ENCODE measurements at places on chromosomes 7 and 10. TPM values are rescaled to one million over a fixed set of nuclear protein-coding genes. Genes with fewer than 3 reads are reported as not detected.
A peak's percentile ranks its signal among the peaks of the same experiment; 100 is the strongest.

DNA sequence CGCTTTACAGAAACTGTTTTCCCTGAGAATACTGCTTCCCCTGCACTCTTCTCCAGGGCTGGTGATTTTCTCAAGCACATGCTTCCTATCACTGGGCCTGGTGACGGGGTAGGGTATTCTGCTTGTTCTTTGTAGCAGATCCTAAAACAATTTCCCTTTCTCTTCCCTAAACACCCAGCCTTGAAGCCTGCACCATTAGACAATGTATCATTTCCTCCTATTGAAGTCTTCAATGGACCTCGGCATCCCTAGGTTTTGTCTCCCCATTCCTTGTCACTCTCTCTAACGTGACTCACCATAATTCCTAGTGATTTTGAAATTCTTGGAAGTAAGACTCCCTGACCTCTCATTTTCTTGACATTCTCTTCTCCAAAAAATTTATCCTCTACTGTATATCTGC lies 109.5 kb upstream of the GHITM start:
- no peak overlapping the region for H3K4me3 ChIP-seq
- H3K4me1 ChIP-seq = no peaks in the 10 kb centered on the region
- H3K36me3 ChIP-seq = no peaks in the 10 kb centered on the region
- no peak for DNase-seq
- H3K27ac ChIP-seq = no peak overlapping the region

DNA sequence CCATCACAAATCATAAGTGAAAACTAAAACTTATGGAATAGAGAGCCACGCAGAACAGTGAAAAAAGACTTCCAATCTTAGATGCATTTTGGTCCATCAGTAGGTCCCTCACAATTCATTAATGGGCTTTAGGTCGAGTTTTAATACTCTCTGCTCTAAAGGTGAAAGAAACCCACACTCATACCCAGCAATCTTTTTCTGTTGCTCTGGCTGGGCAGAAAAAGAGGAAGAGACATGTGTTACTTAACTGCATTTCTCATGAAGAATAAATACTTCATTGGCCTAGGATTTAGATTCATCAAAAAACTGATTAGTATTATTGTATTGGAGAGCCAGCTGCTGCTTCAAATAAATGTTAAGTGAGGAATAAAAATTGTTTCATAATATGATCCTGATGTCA lies 645.7 kb downstream of the PHTF2 start:
- DNase-seq = no peak
- H3K27ac ChIP-seq = no peak overlapping the region
- H3K4me3 ChIP-seq = no peak overlapping the region
- H3K4me1 ChIP-seq = no peaks in the 10 kb centered on the region

DNA sequence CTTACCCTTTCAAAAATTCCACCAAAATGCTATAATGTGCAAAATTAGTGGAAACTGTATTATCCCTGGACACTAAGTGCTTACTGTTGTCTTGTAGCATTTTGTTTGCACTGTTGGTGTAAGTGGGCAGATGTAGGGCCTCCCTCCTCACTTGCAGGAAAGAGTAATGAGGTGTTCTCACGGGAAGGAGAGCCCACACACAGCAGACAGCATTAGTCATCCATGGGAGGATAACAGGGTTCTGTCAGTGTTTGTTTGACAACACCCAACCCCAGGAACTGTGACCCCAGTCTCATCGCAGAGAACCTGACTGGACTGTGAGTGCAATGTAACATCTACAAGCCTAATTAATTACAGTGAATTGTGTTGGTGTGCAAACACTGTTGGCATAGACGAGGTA lies 58.7 kb upstream of the VSTM2A start:
- no peak for DNase-seq
- no peaks in the 10 kb centered on the region for H3K4me1 ChIP-seq
- H3K4me3 ChIP-seq = no peak overlapping the region
- H3K27ac ChIP-seq = no peak overlapping the region
- H3K27me3 ChIP-seq = no peaks in the 10 kb centered on the region

DNA sequence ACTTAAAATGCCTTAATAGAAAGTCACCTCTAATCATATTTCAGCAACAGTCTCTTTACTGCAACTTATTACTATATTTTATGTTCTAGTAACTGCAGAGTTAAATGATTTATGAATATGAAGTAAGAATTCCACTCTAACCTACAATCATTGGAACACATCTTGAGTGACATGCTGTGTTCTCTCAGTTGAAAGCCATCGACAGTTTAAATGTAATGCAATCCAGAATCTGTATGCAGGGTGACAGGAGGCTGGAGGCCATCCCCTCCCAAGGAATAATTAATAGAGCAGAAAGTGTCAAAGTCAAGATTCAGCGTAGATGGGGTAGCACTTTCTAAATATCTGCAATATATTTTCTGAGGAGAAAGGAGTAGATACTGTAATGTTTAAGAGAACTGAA lies 590.3 kb upstream of the SORCS1 start:
- no peaks in the 10 kb centered on the region for H3K27me3 ChIP-seq
- no peak for DNase-seq
- no peak overlapping the region for H3K4me3 ChIP-seq
- H3K4me1 ChIP-seq = no peaks in the 10 kb centered on the region

Gene THSD7A
- not detected for total RNA-seq

Gene VIM
- 0.54 TPM for total RNA-seq

Gene TNPO3
- 54.0 TPM for total RNA-seq

Gene DNAH11
- not detected for total RNA-seq

GRCh38 chr10:69894156-69894555 lies 92.5 kb downstream of the COL13A1 start:
- H3K4me1 ChIP-seq = no peaks in the 10 kb centered on the region
- no peak for DNase-seq
- no peak overlapping the region for H3K27ac ChIP-seq
- no peak overlapping the region for H3K4me3 ChIP-seq
- no peaks in the 10 kb centered on the region for H3K36me3 ChIP-seq

Gene FAM131B
- total RNA-seq = not detected

Gene EN2
- not detected for total RNA-seq

Gene BPGM
- total RNA-seq = 4.2 TPM

GRCh38 chr7:74306730-74307469 lies 17.7 kb downstream of the CLIP2 start:
- no peaks in the 10 kb centered on the region for H3K4me1 ChIP-seq
- H3K27me3 ChIP-seq = no peaks in the 10 kb centered on the region
- no peak for DNase-seq
- H3K36me3 ChIP-seq = no peaks in the 10 kb centered on the region

Gene TWIST1
- total RNA-seq = not detected

DNA sequence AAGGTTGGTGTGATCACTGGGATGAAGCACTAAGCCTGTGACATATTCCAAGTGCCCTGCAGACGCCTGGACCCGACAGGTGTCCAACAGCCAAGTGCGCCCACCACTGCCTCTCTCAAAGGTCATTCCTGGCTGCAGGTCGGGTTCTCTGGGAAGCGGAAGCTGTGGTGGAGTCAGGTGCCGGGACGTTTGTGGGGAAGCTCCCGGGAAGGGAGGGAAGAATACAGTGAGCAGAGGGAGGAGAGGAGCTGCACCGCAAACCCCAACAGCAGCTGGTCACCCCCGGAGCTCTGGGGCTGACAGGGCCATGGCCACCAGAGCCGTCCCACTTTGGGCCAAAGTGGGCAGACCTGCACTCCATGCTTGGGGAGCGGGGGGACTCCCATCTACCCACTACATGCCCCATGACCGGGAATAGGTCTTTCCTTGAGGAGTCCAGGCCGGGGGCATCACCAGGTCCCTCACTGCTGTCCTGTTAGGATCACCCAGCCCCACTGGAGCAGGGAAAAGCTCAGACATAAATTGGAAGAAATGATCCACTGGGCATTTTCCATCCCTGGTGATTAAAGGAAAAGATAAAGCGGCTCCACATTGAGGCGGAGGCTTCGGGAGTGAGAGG lies 84.5 kb upstream of the PPP2R2D start:
- no peaks in the 10 kb centered on the region for H3K27me3 ChIP-seq
- no peak overlapping the region for H3K4me3 ChIP-seq
- no peak overlapping the region for H3K27ac ChIP-seq
- no peaks in the 10 kb centered on the region for H3K36me3 ChIP-seq
- DNase-seq = no peak
- no peaks in the 10 kb centered on the region for H3K4me1 ChIP-seq

Gene FGL2
- 22.6 TPM for total RNA-seq

DNA sequence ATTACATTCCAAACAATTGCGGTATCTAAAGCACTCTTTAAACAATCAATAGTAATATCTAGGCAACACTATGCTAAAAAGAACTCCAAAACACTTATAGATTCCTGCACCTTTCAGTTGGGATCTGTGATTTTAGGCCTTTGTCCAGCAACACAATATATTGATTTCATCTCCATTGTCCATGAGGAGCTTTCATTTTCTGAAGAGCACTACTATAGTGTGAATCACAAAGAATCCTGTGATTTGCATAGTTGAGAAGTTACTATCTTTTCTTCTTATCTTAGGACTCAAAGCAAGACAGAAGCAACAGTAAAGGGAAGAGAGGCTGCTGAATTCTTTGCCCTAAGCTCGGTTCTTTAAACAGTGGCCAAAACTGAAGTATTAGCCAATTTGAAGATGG lies 846.8 kb downstream of the IPMK start:
- H3K27ac ChIP-seq = no peak overlapping the region
- H3K4me3 ChIP-seq = no peak overlapping the region
- H3K27me3 ChIP-seq = no peaks in the 10 kb centered on the region
- DNase-seq = no peak

DNA sequence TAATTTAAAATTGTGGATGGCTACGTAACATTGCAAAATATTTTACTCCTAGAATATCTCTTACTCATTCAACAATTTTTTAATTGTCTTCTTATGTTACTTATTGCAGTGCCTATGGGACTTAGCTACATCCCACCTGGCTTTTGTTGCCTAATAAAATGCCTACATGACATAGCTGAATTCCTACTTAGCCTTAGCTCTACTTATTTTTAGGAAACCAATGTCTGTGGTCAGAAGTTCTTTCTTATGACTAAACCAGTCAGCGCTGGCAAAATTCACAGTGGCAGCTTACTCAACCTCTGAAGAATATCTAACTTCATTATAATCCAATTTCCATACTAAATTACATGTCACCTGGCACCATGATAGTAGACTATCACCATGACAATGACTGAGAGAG lies 1612.4 kb upstream of the LRRTM3 start:
- DNase-seq = no peak
- no peak overlapping the region for H3K27ac ChIP-seq
- H3K4me3 ChIP-seq = no peak overlapping the region
- H3K27me3 ChIP-seq = no peaks in the 10 kb centered on the region
- no peaks in the 10 kb centered on the region for H3K36me3 ChIP-seq

GRCh38 chr7:7736671-7737070 lies 18.3 kb upstream of the RPA3 start:
- no peak overlapping the region for H3K27ac ChIP-seq
- no peak for DNase-seq

Gene ZNF783
- total RNA-seq = 50.0 TPM

GRCh38 chr7:115198143-115198542 lies 276.2 kb downstream of the MDFIC start:
- H3K4me3 ChIP-seq = no peak overlapping the region
- H3K27me3 ChIP-seq = no peaks in the 10 kb centered on the region
- no peaks in the 10 kb centered on the region for H3K36me3 ChIP-seq
- H3K27ac ChIP-seq = no peak overlapping the region

DNA sequence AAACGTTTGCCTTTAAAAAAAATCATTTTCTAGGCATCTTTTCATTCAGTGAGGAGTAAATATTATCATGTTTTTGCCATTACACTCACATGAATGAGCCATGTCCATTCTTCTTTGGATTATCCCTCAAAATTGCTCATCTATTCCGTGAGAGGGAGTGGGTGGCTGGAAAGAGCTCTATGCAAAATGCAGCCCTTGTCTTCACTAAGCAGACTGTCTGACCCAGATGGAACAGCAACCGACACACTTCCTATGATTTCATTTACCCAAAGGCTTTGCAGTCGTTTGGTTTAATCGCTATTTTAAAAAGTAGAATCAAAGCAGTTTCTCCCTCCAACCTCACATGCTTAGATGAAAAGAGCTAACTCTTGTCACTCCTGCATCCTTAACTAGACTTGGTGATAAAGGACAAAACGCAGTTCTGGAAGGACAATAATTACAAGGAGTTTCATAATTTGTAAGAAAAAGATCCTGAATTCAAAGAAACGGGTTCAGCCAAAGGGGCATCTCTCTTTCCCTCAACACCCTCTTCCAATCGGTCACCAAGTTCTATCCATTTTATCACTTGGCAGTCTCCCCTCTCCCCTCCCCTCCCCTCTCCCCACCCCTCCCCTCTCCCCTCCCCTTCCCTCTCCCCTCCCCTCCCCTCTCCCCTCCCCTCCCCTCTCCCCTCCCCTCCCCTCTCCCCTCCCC lies 198.1 kb upstream of the STK17A start:
- no peak for DNase-seq
- H3K27ac ChIP-seq = no peak overlapping the region
- H3K36me3 ChIP-seq = no peaks in the 10 kb centered on the region
- H3K4me1 ChIP-seq = no peaks in the 10 kb centered on the region
- H3K4me3 ChIP-seq = no peak overlapping the region
- no peaks in the 10 kb centered on the region for H3K27me3 ChIP-seq

GRCh38 chr10:123655751-123656150 lies 10.4 kb upstream of the GPR26 start:
- no peak overlapping the region for H3K4me3 ChIP-seq
- no peak overlapping the region for H3K27ac ChIP-seq
- no peak for DNase-seq
- no peaks in the 10 kb centered on the region for H3K27me3 ChIP-seq
- no peaks in the 10 kb centered on the region for H3K4me1 ChIP-seq

Gene STOX1
- total RNA-seq = 19.8 TPM

DNA sequence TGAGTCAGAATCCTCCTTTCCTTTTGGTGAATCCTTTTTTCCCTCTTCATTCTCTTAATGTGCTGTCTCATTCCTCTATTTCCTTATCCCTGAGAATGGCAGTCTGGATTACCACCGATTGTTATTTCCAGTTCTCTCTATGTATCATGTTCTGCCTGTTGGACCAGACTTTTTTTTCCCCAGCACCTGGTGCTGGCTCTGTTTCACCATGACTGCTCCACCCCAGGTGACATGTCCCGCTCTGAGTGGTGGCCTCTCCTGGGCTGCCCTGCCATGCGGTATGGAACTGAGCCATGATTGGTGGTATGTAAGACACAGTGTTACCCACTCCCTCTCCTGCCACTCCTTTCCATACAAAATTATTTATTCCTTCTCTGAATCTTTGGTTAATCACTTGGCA lies 399.9 kb downstream of the GATA3 start:
- no peaks in the 10 kb centered on the region for H3K36me3 ChIP-seq
- no peak for DNase-seq
- H3K27ac ChIP-seq = no peak overlapping the region
- H3K4me3 ChIP-seq = no peak overlapping the region
- no peaks in the 10 kb centered on the region for H3K4me1 ChIP-seq

DNA sequence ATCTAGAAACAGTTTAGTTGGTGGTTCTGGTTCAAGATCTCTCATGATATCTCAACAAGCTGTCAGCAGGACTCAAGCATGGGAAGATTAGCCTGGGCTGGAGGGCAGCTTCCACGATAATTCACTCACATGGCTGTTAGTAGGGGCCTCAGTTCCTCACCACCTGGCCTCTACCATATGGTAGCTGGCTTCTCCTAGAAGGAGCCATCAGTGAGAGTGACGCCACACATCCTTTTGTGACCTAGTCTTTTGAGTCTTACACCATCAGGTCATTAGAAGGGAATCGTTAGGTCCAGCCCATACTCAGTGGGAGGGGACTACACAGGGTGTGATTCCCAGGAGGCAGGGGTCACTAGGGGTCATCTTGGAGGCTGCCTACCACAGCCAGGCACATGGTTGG lies 239.3 kb upstream of the PLPP4 start:
- no peak for DNase-seq
- peak overlapping the region; percentile 12 for H3K27ac ChIP-seq
- no peak overlapping the region for H3K4me3 ChIP-seq
- H3K27me3 ChIP-seq = no peaks in the 10 kb centered on the region
- peaks cover 8% of the 10 kb centered on the region for H3K4me1 ChIP-seq

GRCh38 chr10:62814756-62815380 lies 1.3 kb downstream of the EGR2 start:
- peaks cover 25% of the 10 kb centered on the region for H3K4me1 ChIP-seq
- no peaks in the 10 kb centered on the region for H3K36me3 ChIP-seq
- H3K27ac ChIP-seq = no peak overlapping the region
- no peak for DNase-seq
- H3K27me3 ChIP-seq = no peaks in the 10 kb centered on the region

All from Karpas-422 (cell line).